ENCODE measurements at places on chromosomes 11 and 22. TPM values are rescaled to one million over a fixed set of nuclear protein-coding genes. Genes with fewer than 3 reads are reported as not detected.

Gene NLRP14
- 0.07 TPM for total RNA-seq

Gene GGTLC2
- total RNA-seq = not detected

Gene APOBEC3G
- total RNA-seq = 3.8 TPM

Gene NLRP10
- 6.7 TPM for total RNA-seq

Gene APOA5
- not detected for total RNA-seq

Gene SPDYC
- total RNA-seq = not detected

Gene MMP10
- total RNA-seq = 5.1 TPM

Gene APOL3
- total RNA-seq = 27.1 TPM

Gene SYNGR1
- 7.2 TPM for total RNA-seq

Gene PRSS23
- 657 TPM for total RNA-seq

Gene CBLIF
- not detected for total RNA-seq

Gene MYOD1
- not detected for total RNA-seq

Gene RBMXL2
- not detected for total RNA-seq

Gene MMP8
- 0.07 TPM for total RNA-seq

Gene TTC36
- 1.3 TPM for total RNA-seq

All from smooth muscle cell of the pulmonary artery (primary cell).